Upper lobe of left lung (tissue), 6 donors: ENCODE measurements at places on chromosomes 3 and 15. TPM values are rescaled to one million over a fixed set of nuclear protein-coding genes. Genes with fewer than 3 reads are reported as not detected.

Gene SEMA3B
- 242 TPM for total RNA-seq

Gene ITPKA
- total RNA-seq, result 5.2 TPM

DNA sequence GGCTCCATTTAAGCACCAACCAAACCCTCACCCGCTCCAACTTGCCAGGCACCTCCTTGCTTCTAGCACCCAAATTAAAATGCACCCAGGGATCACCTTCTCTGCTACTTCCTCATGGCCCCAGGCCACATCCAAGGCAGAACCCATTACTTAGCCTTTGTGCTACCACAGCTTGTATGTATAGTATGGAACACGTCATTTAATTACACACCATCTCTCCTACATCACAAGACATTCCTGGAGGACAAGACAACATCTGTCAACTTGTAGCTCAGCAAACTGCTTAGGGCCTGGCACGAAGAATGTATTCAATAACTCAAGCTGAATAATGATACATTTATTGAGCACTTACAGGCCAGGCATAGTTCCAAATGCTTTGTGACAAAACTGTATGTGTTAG lies 23.3 kb downstream of the ZDHHC3 start:
- no peaks in the 10 kb centered on the region for H3K27me3 ChIP-seq
- H3K4me1 ChIP-seq, result peaks cover 32% of the 10 kb centered on the region
- no peak overlapping the region for H3K4me3 ChIP-seq
- no peaks in the 10 kb centered on the region for H3K36me3 ChIP-seq
- no peak for DNase-seq
- no peak overlapping the region for H3K27ac ChIP-seq

GRCh38 chr15:77840991-77841775 lies 208.5 kb upstream of the LINGO1 start:
- H3K27me3 ChIP-seq, result no peaks in the 10 kb centered on the region
- DNase-seq, result peak; percentile 67
- no peaks in the 10 kb centered on the region for H3K4me1 ChIP-seq
- H3K27ac ChIP-seq, result no peak overlapping the region

Gene UCN2
- not detected for total RNA-seq

DNA sequence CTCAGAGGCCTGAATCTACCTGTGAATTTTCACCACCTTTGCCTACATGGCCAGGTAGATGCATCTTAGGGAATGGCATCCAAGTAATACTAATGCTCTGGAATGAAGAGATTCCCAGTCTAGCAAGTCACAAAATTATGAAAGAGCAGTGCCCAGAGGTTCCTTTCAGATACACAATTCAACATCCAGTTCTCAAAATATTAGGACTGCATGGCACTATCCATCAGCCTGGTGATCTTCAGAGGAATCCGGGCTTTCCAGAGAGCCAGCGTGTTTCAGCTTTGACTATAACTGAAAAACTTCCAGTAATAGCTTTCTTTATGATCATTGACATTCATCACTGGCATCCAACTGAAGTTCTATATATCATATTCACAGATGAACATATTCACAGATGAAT lies 849.8 kb downstream of the AGBL1 start:
- no peaks in the 10 kb centered on the region for H3K36me3 ChIP-seq
- no peak overlapping the region for H3K4me3 ChIP-seq
- H3K4me1 ChIP-seq, result no peaks in the 10 kb centered on the region
- DNase-seq, result no peak

DNA sequence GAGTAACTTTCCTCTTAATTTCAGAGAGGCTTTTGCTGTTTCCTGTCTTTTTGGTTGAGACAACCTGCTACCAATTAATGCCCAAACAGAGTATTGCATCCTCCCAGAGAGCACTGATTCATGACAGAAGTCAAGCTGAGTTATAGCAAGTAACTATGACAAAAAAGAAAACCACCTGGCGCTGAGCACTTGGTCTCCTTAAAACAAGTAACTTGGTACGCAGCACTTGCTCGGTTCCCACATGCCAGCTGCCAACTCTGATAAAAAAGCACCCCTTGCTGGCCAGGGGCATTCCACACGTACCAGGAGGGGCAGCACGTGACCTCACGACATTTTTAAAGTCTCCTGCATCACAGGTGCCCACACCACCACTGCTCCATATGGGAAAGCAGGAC lies 13.5 kb upstream of the MYO5C start:
- H3K36me3 ChIP-seq, result peaks cover 26% of the 10 kb centered on the region
- H3K4me1 ChIP-seq, result no peaks in the 10 kb centered on the region
- no peak overlapping the region for H3K4me3 ChIP-seq
- DNase-seq, result no peak

- no peak overlapping the region for H3K27ac ChIP-seq
- H3K4me1 ChIP-seq, result no peaks in the 10 kb centered on the region
- no peaks in the 10 kb centered on the region for H3K27me3 ChIP-seq
- DNase-seq, result no peak
- no peak overlapping the region for H3K4me3 ChIP-seq
Measured at GRCh38 chr3:161489395-161489794, 7.2 kb upstream of the OTOL1 start.

DNA sequence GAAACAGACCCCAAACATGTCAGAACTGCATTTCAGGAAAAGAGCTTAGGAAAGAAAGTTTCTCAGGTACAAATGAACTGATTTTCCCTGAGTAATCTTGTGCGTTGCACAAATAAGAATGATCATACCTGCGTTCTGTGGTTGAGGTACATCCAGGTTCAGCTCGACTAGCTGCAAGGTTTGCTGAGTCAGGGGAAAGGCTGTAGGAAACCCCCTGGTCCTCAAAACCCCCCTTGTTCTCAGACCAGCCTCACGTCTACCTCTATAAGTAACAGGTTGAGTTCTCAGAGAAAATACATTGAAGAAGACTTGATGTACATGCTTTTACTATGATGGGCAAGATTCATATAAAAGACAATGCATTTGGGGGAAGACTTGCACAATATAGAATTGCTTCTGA lies 137.7 kb upstream of the ICE2 start:
- no peak for DNase-seq
- no peaks in the 10 kb centered on the region for H3K36me3 ChIP-seq
- no peaks in the 10 kb centered on the region for H3K27me3 ChIP-seq
- H3K27ac ChIP-seq, result no peak overlapping the region

Gene MME
- 82.1 TPM for total RNA-seq

Gene PARP14
- total RNA-seq, result 99.3 TPM

Gene TGM4
- not detected for total RNA-seq

DNA sequence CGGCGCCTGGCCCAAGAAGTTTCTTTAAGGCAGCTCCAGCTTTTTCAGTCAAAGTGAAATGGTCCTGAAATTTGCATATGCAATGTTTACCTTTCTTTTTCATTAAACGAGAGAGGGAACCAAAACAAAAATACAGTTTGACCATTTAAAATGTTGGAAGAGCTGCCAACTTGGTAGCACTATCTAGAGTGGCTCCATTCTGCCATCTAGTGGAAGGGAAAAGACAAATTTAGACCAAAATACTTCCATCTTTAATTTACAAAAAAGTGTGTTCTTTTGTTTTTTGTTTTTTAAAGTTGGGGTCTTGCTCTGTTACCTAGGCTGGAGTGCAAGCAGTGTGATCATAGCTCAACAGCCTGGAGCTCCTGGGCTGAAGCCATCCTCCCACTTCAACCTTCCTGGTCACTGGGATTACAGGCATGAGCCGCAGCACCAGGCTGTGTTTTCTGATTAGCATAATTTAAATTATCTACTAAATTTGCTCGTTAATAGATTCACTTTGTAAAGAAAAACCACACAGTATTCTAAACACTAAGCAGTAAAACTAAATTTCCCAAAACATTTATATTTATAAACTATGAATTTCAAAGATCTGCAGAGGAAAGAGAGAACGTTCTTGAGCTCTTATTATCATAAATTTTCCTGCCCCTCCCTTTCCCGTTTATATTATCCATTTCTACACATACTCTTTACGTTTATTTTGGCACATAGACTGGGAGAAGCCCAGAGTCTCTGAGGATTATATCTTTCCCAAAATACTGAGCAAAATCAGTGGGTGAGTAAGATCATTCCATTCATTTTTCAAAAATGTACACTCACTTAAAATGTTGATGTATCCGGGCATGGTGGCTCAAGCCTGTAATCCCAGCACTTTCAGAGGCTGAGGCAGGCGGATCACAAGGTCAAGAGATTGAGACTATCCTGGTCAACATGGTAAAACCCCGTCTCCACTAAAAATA lies 15.4 kb upstream of the RFC4 start:
- no peak overlapping the region for H3K4me3 ChIP-seq
- no peak overlapping the region for H3K27ac ChIP-seq
- H3K36me3 ChIP-seq, result no peaks in the 10 kb centered on the region
- no peak for DNase-seq
- H3K4me1 ChIP-seq, result peaks cover 14% of the 10 kb centered on the region
- no peaks in the 10 kb centered on the region for H3K27me3 ChIP-seq

Gene NR2E3
- total RNA-seq, result not detected

Gene HGD
- 45.1 TPM for total RNA-seq

DNA sequence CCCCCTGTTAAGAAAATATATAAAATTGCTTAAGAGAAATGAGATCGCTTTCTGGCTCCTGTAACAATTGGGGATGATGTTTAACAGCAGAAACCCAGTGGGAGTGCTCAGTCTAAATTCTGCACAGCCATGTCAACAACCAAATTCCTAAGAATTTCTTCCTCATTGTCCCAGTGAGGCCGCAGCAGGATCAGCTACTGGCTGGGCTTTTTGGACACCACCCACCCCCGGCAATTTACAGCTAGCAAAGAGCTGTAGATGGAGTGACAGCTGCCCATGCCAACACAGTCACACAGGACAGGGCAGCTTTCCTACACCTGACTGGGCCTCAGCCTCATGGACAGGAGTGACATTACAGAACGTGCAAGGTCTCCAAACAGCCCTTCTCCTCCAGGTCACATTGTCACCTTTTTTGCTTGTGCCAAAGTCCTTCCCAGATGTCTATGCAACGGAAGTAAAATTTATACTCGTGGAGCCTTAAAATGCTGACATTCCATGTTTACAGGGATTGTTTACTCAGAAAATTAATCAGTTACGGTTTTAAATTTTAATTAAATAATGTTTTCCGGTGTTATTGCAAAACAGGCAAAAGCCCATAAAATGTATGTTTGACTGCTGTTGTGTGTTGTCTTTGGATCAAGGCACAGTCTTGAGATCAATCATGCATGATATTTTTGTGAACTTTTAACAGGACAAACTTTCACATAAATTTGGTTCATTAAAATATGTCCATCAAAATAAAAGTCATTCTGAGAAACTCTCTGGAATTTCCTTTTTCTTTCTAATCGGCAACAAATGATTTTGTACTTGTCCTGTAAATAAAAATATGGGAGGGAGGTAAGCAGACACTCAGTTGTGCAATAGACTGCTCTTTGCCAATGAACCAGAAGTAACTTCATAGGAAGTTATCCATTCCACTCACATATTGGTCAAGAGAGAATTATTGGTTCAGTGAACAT lies 943.2 kb downstream of the MCTP2 start:
- no peak overlapping the region for H3K4me3 ChIP-seq
- H3K27me3 ChIP-seq, result no peaks in the 10 kb centered on the region
- no peak overlapping the region for H3K27ac ChIP-seq
- H3K36me3 ChIP-seq, result no peaks in the 10 kb centered on the region
- no peak for DNase-seq

Gene CHCHD4
- total RNA-seq, result 8.4 TPM

DNA sequence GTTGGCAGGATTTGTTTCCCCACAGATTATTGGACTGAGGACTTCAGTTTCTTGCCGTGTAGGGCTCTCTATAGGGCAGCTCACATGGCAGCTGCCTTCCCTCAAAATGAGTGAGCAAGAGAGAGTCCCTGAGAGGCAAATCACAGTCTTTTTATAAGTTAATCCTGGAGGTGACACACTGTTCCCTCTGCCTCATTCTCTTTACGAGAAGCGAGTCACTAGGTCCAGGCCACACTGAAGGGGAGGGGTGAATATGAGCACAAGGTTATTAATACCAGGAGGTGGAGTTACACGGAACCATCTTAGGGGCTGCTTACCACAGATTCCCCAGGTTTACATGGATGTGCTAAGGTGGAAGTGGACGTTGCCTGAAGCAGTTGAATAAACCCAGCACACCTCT lies 77.0 kb downstream of the LPP start:
- no peak overlapping the region for H3K27ac ChIP-seq
- H3K4me3 ChIP-seq, result no peak overlapping the region
- peaks cover 11% of the 10 kb centered on the region for H3K4me1 ChIP-seq

DNA sequence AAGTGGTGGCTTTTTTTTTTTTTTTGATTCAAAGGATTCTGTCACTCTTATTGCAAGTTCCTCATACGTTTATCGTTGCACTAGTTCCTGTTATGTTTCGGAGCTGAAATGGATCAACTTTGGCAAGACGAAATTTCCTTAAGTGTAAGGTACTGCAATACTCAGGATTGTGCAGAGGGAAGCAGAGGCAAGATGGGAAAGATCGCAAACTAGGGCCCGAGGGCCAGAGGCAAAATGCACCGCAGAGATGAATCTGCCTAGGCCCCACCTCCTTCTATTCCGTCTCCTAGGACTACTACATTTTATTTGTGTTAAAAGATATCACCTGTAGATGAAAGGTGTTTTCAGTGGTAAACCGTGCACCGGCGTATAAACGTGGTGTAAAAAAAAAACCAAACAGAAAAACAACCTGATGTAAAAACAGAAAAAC lies 331 bp downstream of the RNU6-1 start:
- H3K36me3 ChIP-seq, result no peaks in the 10 kb centered on the region
- peaks cover 31% of the 10 kb centered on the region for H3K4me1 ChIP-seq
- H3K27me3 ChIP-seq, result peaks cover 13% of the 10 kb centered on the region
- peak overlapping the region; percentile 75 for H3K4me3 ChIP-seq
- no peak for DNase-seq

- DNase-seq, result peak; percentile 59
- H3K4me1 ChIP-seq, result peaks cover 58% of the 10 kb centered on the region
- H3K27me3 ChIP-seq, result no peaks in the 10 kb centered on the region
Measured at GRCh38 chr15:67109141-67110034, 44.0 kb downstream of the SMAD3 start.

GRCh38 chr15:57668016-57668415 lies 38.5 kb upstream of the POLR2M start:
- no peaks in the 10 kb centered on the region for H3K27me3 ChIP-seq
- no peaks in the 10 kb centered on the region for H3K36me3 ChIP-seq
- DNase-seq, result no peak
- H3K4me3 ChIP-seq, result no peak overlapping the region

DNA sequence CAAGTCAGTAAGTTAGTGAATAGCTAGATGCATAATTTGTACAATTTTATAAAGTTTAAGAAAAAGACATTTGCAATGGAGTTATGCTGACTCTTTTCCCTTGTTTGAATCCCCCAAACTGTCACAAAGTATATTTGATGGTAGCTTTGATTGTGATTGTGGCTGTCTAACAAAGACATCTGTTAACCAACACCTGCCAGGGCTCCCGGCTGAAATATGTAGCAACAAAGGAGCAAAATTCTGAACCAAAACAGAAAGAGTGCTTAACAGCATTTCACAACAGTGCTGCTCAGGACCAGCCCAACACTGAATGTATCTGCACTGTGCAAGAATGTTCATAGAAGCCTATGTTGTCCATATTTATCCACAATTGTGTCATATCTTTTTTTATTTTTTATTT lies 39.4 kb downstream of the LEO1 start:
- no peak overlapping the region for H3K27ac ChIP-seq
- H3K4me1 ChIP-seq, result no peaks in the 10 kb centered on the region
- no peaks in the 10 kb centered on the region for H3K27me3 ChIP-seq
- DNase-seq, result no peak

- no peak overlapping the region for H3K27ac ChIP-seq
- no peaks in the 10 kb centered on the region for H3K4me1 ChIP-seq
- no peaks in the 10 kb centered on the region for H3K36me3 ChIP-seq
- no peaks in the 10 kb centered on the region for H3K27me3 ChIP-seq
Measured at GRCh38 chr3:156035158-156035557, 85.2 kb upstream of the KCNAB1 start.
